Cortex of kidney (tissue), 1 donor: ENCODE measurements at places on chromosomes 7 and 10.

DNA sequence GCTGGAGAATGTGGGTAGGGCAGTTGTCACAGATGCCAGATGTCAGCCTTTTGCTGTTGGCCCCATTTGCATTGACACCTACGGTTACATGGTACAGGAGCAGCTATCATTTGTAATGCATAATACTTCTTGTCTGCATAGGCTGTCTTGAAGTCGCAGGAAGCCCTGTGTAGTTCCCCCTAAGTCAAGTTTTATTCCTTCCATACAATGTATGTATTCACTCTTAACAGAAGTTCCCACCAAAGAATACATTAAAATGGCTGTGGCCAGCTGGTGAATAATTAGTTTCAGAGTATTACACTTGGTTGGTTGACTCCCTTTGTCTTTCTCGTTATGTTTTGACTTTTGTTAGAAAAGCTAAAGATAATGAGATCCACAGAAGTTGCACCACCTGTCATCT lies 1169.0 kb downstream of the REEP3 start:
- no peak for DNase-seq

- DNase-seq = no peak
These were observed 143.8 kb upstream of the RHEB start for GRCh38 chr7:151663382-151664100.

DNA sequence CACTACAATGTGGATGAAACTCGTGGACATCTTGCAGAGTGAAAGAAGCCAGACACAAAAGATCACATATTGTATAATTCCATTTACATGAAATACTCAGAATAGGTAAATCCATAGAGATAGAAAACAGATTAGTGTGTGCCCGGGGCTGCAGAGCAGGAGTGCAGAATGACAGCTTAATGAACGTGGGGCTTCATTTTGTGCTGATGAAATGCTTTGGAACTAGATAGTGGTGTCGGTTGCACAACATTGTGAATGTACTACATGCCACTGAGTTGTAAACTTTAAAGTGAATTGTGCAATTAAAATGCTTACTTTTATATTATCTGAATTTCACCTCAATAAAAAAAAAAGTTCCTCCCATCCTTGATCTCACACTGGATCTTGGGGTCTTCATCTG lies 31.8 kb upstream of the CARD11 start:
- no peak for DNase-seq

DNA sequence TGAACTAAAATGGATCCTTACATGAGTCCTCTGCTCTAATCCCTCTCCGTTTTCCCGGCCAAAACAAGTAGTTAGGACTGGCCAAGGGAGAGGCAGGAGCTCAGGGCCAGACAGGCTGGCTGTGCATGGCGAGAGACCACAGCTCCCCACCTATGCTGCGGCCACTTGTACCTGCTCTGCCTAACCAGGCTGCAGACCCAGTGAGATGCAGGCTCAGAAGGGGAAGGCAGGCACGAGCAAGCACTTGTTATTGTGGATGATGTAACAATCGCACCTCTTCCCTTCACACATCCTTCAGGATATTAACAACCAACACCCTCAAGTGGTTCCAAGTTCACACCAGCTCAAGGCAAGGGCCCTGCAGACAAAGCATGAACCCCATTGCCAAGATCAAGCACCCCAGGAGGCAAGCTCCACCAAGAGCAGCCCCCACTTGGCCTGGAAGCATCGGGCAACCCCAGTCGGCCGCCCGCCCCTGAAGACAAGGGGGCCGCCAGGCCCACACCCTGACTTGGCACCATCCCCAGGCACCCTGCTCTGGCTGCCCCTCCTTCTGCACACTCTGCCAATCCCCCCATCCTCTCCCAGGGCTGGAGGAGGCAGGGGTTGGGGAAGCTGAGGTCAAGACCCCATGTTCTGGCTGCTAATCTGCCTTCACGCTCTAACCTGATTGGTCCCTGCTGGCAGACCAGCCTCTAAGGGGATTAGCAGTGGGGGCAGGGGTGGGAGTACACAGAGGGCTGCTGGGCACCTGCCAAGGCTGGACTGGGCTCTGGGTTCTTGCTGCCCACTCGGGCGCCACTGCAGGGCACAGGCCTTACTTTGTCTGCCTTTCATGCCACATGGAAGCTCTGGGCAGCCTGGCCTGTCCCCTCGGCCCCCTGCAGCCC lies 111.3 kb downstream of the SLIT1 start:
- no peak for DNase-seq

GRCh38 chr7:45389073-45389872 lies 184.9 kb upstream of the ADCY1 start:
- no peak for DNase-seq

DNA sequence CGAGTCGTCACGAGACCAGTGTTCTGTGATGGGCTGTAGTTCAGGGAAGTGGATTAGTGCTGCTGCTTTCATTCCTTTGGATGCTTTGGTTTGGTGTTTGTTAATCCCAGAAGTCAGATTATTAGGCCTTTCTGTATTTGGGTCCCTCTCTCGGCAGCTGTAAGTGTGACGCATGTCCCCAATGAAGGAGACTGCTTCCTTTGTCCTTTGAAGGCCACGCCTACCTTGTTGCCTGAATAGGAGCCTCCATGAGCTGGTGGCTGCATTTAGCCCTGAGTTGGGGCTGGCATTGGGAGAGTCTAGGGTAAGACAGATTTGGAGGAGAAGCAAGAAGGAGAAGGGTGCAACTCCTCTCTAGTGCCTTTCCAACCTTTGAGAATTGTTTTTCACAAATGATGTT lies 34.5 kb downstream of the DOCK1 start:
- no peak for DNase-seq

GRCh38 chr10:78952686-78953085 lies 116.1 kb upstream of the ZMIZ1 start:
- no peak for DNase-seq

GRCh38 chr10:114297136-114297705 lies 58.2 kb downstream of the VWA2 start:
- DNase-seq = no peak

DNA sequence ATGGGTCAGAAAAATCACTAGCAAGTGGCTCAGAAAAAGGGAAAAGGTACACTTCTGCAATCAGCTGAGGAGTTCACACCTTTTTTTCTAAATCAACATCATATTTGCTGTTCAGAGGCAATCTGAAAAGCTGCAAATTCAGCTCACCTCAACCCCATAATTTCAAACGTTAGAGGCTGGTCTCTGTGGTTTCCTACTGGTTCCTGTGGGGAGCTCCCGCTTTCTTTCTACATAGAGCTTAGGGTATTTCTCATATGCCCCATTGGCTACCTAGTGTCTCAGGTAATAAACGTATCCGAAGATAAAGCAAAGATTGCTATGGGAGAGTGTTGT lies 5.2 kb upstream of the ZNF22 start:
- DNase-seq = no peak

GRCh38 chr7:101200862-101201599 lies at the start of gene MOGAT3:
Gene MOGAT3 (minus strand): TSS chr7:101201036. CDS start chr7:101200854, 182 bp downstream.
- no peak for DNase-seq

DNA sequence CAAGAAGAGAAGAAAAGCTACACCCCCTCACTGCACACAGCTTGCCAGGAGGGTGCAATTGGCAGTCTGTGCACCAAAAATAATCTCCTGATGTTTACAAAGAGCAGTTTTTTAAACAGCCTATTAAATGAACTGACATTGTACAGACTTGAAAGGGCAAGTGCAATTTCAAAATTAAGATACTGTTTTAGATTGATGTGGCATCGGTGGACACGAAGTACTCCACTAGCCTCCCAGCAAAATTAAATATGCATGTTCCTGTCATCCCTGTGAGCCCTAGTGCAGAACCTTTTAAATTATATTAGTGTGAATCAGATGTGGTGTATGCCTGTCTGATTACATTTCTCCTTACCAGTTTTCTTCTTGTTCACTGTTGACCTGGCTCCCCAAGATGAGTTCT lies 87.9 kb downstream of the WIPF3 start:
- no peak for DNase-seq

- DNase-seq = no peak
These were observed 1.3 kb downstream of the PFKFB3 start for GRCh38 chr10:6204063-6204340.

GRCh38 chr7:24510759-24511158 lies 62.5 kb upstream of the PALS2 start:
- DNase-seq = no peak

- no peak for DNase-seq
These were observed 1.5 kb upstream of the CFAP46 start for GRCh38 chr10:132943791-132944404.

DNA sequence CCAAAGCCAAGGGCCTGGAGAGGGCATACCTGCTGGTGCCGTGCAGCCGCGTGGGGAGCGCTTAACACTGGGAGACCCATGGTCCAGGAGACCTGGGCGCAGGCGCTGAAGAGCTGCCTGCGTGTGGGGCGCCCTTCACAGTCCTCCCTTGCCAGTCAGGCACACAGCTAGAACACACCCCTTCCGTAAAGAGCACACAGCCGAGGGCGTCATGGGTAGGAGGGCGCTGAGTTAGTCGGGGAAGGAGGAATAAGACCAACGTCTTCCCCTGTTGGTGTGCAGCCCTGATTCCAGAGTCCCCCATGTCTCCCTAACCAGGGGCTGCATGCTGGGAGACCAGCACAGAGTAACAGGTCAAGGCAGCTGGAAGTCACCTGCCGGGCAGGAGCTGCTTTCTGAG lies 273.9 kb downstream of the USP6NL start:
- no peak for DNase-seq

DNA sequence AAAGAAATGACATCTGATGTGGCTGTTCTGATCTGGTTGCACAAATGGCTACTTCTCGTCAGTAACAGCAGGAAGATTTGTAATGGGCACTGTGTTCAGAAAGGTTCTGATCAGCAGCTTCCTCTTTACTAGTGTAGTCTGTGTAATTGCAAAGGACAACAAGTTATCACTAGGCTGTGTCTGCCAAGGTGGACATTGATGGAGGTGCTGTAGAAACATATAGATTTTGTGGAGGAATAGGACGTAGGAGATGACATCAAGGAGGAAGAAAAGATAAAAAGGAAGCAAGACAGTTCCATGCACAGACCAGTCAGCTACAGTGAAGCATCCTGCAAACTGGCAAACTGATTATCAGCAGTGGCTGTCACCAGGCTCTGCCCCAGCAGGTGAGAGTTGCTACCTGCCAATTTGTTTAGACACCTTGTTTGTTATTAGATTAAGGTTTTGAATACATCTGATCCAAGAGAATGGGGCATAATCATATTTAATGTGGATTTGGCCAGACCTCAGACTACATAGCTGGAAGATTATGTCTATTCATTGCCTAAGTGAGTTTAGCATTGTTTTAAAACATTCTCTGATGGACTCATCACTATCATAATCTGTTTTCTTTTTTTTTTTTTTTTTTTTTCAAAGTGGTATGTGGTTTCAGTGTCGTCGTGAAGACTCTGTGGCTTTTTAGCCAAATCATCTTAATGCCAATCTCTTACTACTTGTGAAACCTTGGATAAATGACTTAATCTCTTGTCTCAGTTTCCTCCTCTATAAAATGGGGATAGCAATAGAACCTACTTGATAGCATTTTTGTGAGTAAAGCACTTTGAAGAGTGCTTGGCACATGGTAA lies 417.9 kb upstream of the LRGUK start:
- no peak for DNase-seq

GRCh38 chr7:142711196-142711595 lies 38.1 kb upstream of the PRSS1 start:
- DNase-seq = no peak

DNA sequence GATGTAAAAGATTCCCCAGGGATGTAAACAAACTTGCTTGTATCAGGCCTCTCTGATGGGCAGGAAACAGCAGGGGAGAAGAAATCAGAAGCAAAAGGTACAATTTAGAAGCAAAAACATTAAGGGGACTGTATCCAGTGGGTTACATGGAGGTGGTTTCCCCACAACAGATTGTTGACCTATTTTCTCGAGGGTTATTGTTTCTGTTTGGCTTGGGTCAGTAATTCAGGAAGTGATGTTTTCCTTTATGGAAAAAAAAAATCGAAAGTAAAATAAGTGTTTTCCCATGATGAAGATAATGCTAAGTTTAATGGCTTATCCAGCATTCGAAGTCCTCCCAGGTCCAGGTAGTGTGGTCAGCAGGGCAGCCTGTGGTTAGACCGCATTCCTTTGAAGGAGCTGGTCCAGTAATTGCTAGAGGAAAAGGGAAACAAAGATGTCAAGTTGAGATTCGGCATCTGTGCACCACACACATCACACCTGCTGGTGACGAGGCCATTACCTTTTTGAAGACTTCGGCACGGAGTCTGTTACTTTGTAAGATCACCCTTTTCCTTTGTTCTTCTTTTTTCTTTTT lies 37.3 kb upstream of the ADAM12 start:
- no peak for DNase-seq

GRCh38 chr10:7950981-7951847 lies 103.3 kb upstream of the GATA3 start:
- DNase-seq = no peak

DNA sequence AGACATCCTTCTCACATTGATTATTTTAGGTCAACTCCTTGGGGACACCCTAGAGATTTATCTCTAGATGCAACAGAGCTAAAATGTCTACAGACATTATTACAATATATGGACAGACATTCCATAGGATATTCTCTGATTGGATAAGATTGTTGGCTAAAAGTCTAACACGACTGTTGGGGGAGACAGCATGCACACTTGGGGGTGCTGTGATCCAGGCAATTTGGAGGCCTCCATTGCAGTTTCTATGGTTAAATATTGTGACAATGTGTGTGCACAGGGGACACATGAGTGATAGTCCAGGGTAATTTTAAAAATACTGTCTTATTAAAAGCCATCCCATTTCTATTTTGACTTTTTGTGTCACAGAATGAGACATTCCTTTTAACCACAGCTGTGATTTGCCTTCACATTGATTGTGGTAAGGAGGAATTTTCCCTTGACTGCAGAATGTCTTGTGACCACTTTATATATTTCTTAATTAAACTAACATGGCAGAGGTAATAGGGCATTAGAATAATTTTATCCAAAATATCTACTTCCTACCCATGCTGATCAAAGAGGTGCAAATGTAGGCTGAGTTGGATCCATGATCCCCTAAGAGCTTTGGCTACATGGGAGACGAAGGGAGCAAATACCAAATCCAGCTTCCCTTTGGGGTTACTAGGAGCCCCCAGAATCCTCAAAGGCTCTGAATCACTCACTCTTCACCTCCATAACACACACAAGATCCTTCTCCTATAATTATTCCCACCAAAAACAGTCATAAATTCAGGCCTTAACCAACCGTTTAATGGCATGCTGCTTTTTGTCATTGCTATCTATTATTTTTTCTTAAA lies 7.3 kb downstream of the TFPI2 start:
- no peak for DNase-seq

DNA sequence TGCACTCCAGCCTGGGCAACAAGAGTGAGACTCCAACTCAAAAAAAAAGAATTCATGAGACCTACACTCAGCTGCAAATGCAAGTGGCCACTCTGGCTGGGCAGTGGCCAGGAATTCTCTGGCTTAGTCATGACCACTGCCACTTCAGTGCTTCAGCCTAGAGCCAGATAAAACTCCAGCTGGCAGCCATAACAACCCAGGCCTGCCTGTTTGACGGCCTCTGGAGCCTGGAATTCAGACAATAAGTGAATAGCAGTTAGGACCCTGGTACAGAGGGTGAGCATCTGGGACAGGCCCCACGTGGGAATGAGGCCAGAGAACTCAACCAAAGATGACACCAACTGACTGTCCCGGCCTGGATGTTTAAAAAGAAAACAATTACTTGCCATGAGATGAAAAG lies 18.9 kb downstream of the RCC1L start:
- no peak for DNase-seq
